ENCODE measurements at places on chromosomes 7 and 10. TPM values are rescaled to one million over a fixed set of nuclear protein-coding genes. Genes with fewer than 3 reads are reported as not detected.

Gene TAS2R4
- total RNA-seq: 4.4 TPM

Gene SAMD9L
- total RNA-seq: 4.4 TPM

Gene MMD2
- 8.5 TPM for total RNA-seq

Gene SCRN1
- total RNA-seq: 163 TPM

Gene CFAP70
- 6.0 TPM for total RNA-seq

Gene SFTPA1
- total RNA-seq: not detected

Gene HOXA3
- total RNA-seq: not detected

Gene GIMAP4
- 10.8 TPM for total RNA-seq

Gene ELFN1
- total RNA-seq: 11.3 TPM

Gene EPHB6
- total RNA-seq: 21.9 TPM

Gene ODAD2
- total RNA-seq: 5.5 TPM

Gene MARVELD1
- 4.4 TPM for total RNA-seq

Gene CYP2E1
- total RNA-seq: 18.0 TPM
